ENCODE measurements at places on chromosomes 13 and 19. TPM values are rescaled to one million over a fixed set of nuclear protein-coding genes. Genes with fewer than 3 reads are reported as not detected.

The NKPD1 gene
- 0.16 TPM for total RNA-seq

The KLK4 gene
- total RNA-seq: not detected

The ZNF667 gene
- total RNA-seq: 6.4 TPM

The USHBP1 gene
- 0.29 TPM for total RNA-seq

The CYP2A7 gene
- not detected for total RNA-seq

The PRR12 gene
- 17.8 TPM for total RNA-seq

The PGLYRP1 gene
- not detected for total RNA-seq

The ZNF793 gene
- 3.5 TPM for total RNA-seq

The MYDGF gene
- total RNA-seq: 62.1 TPM

The RASGRP4 gene
- 1.8 TPM for total RNA-seq

The ADGRE2 gene
- 0.43 TPM for total RNA-seq

The SERPINE3 gene
- total RNA-seq: not detected

The CD37 gene
- 137 TPM for total RNA-seq

The ZIK1 gene
- total RNA-seq: 6.1 TPM

The TMEM272 gene
- 0.18 TPM for total RNA-seq

The KLHL1 gene
- total RNA-seq: not detected

The CNMD gene
- not detected for total RNA-seq

The RFPL4AL1 gene
- not detected for total RNA-seq

The CADM4 gene
- total RNA-seq: 0.22 TPM

The KLK10 gene
- total RNA-seq: not detected

The CGB8 gene
- total RNA-seq: not detected

The SHD gene
- total RNA-seq: not detected

The KLF1 gene
- total RNA-seq: 0.32 TPM

The QPCTL gene
- total RNA-seq: 31.7 TPM

The BIVM gene
- total RNA-seq: 18.4 TPM

The IRF2BP1 gene
- total RNA-seq: 15.3 TPM

The SRRM5 gene
- 0.54 TPM for total RNA-seq

The GPR108 gene
- 58.2 TPM for total RNA-seq

The ARL11 gene
- 0.29 TPM for total RNA-seq

The IGLON5 gene
- 0.23 TPM for total RNA-seq

The SERTM1 gene
- total RNA-seq: not detected

The CEACAM7 gene
- not detected for total RNA-seq

The LENG9 gene
- 5.5 TPM for total RNA-seq
